ENCODE measurements at places on chromosomes 7 and 10.

DNA sequence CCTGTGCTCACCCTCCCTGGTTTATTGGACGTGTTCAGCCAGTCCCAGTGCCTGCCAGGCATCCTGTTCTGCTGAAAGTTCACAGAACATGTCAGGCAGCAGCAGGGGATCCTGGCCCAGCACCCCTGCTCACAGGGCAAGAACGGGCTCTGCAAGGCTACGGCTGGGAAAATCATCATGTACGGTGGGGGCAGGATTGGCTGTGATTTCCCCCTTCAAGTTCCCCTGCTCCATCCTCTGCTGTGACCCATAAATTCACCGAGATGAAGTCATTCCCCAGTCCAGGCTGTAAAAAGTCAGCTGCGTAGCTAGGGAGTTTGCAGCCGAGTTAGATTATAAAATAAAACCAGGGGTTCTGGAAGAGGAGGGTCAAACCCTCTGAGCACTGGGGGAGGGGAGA is 484.1 kb upstream of the ZMIZ1 start:
- DNase-seq: no peak

DNA sequence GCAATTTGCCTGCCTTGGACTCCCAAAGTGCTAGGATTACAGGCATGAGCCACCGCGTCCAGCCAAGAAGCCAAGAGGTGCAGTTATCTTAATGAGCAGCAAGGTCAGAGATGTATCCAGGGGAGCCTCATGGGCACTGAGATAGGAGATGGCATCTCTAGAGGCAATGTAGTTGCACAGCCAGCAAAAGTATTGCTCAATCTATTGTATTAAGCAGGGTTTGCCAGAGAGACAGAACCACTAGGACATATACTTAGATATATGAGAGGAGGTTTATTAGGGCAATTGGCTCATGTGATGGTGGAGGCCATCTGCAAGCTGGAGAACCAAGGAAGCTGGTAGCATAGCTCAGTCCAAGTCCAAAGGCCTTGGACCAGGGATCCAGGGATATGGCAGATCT is 16.3 kb upstream of the VPS26A start:
- DNase-seq: no peak

DNA sequence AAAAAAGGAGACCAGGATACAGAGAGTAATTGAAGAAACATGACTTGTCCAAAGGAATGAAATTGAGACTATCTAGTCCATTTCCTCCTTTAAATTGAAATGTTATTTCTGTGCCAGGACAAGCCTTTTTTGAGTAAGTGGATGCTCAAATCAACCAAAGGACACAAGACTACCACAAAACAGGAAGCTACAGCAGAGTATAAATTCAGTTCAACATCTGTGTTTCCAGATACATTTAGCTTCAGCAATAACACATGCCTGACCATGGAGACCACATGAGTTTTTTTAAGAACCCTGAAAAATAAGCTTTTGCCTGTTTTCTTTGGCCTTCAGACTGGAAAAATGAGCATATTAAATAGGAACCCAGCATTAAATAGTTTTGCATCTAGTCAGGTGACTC is 707.5 kb downstream of the ZWINT start:
- no peak for DNase-seq

DNA sequence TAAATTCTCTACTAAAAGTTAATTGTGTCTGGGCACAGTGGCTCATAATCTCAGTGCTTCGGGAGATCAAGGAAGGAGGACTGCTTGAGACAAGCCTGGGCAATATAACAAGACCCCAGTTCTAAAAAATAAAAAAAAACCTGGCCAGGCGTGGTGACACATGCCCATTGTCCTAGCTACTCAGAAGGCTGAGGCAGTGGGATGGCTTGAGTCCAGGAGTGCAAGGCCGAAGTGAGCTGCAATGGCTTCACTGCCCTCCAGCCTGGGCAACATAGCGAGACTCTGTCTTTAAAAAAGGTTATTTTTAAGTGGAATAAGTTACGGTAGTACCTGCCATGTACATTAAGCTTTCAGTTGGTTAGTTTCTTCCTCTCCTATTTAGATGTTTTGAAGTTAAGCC is 28.9 kb downstream of the CDK14 start:
- DNase-seq: no peak

GRCh38 chr10:122331615-122332446 is 42.7 kb upstream of the PLEKHA1 start:
- no peak for DNase-seq

DNA sequence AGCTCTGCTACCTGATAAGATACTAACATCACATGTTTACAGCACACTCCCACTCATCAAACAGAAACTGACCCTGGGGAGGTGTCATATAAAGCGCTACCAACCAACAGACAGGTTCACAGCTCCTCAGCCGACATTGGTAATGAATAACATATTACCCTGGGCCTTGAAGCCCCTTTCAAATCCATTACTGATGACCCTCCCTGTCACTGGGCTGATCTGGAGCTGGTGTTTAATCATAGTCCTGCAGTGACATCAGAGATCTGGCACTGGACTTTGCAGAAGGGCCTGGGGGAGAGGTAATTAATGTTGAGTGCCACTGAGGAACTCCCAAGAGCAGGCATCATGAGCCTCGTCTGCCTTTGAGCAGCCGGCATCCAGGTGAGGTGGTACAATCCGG is 306.5 kb upstream of the NFE2L3 start:
- no peak for DNase-seq
